ENCODE measurements at places on chromosomes 12 and 14.

GRCh38 chr12:12788131-12788530 lies 2.7 kb downstream of the APOLD1 start:
- DNase-seq: no peak

DNA sequence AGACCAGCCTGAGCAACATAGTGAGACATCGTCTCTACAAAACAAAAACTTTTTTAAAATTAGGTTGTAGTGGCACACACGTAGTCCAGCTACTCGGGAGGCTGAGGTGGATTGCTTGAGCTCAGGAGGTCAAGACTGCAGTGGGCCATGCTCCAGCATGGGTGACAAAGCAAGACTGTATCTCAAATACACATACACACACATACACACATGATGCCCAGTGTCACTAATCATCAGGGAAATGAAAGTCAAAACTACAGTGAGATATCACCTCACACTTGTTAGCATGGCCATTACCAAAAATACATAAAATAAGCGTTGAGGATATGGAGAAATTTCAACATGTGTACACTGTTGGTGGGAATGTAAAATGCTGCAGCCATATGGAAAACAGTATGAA lies 33.2 kb upstream of the KICS2 start:
- DNase-seq: no peak

- DNase-seq: peak; percentile 91
These were observed 466.5 kb downstream of the APAF1 start for GRCh38 chr12:99111600-99111999.

GRCh38 chr14:99684410-99684934 lies 374 bp downstream of the CYP46A1 start:
- DNase-seq: no peak

GRCh38 chr12:120831648-120832267 lies 72.4 kb downstream of the SPPL3 start:
- DNase-seq: no peak

GRCh38 chr14:58882577-58883018 lies 244.8 kb downstream of the DACT1 start:
- DNase-seq: peak; percentile 17

- peak; percentile 68 for DNase-seq
These were observed 36.8 kb downstream of the CCDC88C start for GRCh38 chr14:91380610-91381371.
